ENCODE measurements at places on chromosomes 4 and X. TPM values are rescaled to one million over a fixed set of nuclear protein-coding genes. Genes with fewer than 3 reads are reported as not detected.

Gene HSFX4
- 0.30 TPM for total RNA-seq

Gene BTK
- 1.3 TPM for total RNA-seq

Gene EDA
- 5.9 TPM for total RNA-seq

Gene GPRASP1
- total RNA-seq = 8.2 TPM

Gene CCDC160
- not detected for total RNA-seq

Gene FAM236B
- not detected for total RNA-seq

Gene MAGIX
- total RNA-seq = 3.4 TPM

Gene SPANXN3
- total RNA-seq = not detected

Gene MAGEA2
- not detected for total RNA-seq

Gene HERC5
- total RNA-seq = 1.9 TPM

Gene CT45A7
- not detected for total RNA-seq

Gene ARHGAP36
- 0.24 TPM for total RNA-seq

Gene HELT
- total RNA-seq = not detected

Gene TCEANC
- 6.4 TPM for total RNA-seq

Gene XPNPEP2
- 0.22 TPM for total RNA-seq

Gene COL4A6
- total RNA-seq = 6.1 TPM

Gene BBS12
- 3.1 TPM for total RNA-seq

Gene UVSSA
- total RNA-seq = 10.4 TPM

Gene ZDHHC15
- 2.0 TPM for total RNA-seq

Gene TMPRSS11A
- not detected for total RNA-seq

Gene LPAR4
- 0.40 TPM for total RNA-seq

Gene CABS1
- total RNA-seq = not detected

Gene ABCG2
- 4.4 TPM for total RNA-seq

Gene DCAF12L2
- total RNA-seq = not detected

Gene GPR119
- total RNA-seq = not detected

Gene HOPX
- 5.2 TPM for total RNA-seq

Gene PCDH18
- total RNA-seq = 4.9 TPM

Gene OCRL
- 9.0 TPM for total RNA-seq

Gene SPP1
- total RNA-seq = 20.9 TPM

Gene PRKX
- 3.8 TPM for total RNA-seq

Gene SULT1B1
- 0.59 TPM for total RNA-seq

Gene TGIF2LX
- total RNA-seq = not detected

Gene KLHL8
- total RNA-seq = 11.2 TPM

Gene RNF212
- 1.4 TPM for total RNA-seq

Gene NWD2
- not detected for total RNA-seq

Gene GCNA
- total RNA-seq = 1.4 TPM
